Stimulated activated CD4-positive, alpha-beta T cell treated with anti-CD3 and anti-CD28 coated beads, Interleukin-1b, Interleukin-23, amount 100 ng/mL, for 48 hours (primary cell): ENCODE measurements at places on chromosomes 7 and 10.

GRCh38 chr10:24579906-24580305 is 143.8 kb downstream of the ARHGAP21 start:
- no peak for DNase-seq

- no peak for DNase-seq
These were observed 373.7 kb downstream of the PHTF2 start for GRCh38 chr7:78172267-78172757.

DNA sequence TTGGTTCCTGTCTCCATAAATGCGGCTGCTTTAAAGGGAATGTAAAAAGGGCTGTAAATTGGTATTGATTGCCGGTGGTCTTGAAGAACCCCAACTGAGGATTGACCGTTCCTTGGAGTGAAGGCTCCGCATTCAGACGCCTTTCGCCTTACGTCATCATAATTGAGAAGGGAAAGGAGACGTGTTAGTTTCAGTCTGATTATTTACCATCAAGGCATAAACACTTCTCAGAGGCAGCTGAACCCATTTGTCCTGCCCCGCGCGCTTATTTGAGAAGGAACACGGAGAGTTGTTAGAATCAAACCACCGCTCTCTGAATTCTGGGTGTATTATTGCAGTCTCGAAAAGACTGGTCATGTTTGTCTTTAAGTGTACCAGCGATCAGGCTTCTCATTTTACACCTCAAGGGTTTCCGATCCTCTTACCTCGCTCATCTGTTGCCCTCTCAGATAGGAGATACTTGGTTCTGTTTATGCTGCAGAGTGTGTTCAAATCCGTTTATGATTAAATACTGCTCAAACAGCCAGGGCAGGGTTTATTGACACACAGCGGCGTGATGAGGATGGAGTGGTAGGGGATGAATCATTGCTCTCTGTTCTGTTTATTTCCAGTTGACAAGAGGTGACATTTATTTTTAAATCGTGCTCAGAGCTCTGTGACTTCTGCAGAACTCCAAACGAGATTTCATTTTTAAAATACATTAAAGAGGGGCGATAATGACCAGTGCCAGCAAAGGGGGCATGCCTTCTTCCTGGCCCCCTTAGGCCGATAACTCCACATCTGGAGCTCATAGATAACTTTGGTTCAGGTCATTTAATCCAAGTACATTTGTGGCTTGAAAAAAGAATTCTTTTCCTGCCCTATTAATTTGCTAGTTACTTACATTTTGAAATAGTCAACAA is 30.4 kb downstream of the FOXK1 start:
- peak; percentile 19 for DNase-seq

GRCh38 chr7:33243319-33243881 is 114.0 kb downstream of the BBS9 start:
- no peak for DNase-seq

GRCh38 chr7:37768611-37769010 is 79.8 kb upstream of the NME8 start:
- no peak for DNase-seq

DNA sequence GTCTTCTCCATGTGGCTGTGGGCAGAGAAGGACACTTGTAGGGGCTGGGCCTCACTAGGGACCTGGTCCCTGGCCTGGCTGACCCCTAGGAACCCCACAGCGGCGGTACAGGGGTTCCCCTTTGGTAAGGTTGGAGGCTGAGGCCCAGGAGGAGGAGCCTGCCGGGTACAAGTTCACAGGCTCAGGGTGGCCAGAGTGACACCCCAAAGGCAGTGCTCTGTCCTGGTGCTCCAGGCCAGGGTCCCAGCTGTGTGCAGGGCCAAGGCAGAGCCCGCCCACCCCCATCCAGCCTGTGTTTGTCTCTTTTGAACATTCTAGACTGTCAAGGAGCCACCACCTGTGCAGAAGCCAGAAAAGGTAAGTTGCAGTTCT is 23.3 kb downstream of the ANTXRL start:
- no peak for DNase-seq

DNA sequence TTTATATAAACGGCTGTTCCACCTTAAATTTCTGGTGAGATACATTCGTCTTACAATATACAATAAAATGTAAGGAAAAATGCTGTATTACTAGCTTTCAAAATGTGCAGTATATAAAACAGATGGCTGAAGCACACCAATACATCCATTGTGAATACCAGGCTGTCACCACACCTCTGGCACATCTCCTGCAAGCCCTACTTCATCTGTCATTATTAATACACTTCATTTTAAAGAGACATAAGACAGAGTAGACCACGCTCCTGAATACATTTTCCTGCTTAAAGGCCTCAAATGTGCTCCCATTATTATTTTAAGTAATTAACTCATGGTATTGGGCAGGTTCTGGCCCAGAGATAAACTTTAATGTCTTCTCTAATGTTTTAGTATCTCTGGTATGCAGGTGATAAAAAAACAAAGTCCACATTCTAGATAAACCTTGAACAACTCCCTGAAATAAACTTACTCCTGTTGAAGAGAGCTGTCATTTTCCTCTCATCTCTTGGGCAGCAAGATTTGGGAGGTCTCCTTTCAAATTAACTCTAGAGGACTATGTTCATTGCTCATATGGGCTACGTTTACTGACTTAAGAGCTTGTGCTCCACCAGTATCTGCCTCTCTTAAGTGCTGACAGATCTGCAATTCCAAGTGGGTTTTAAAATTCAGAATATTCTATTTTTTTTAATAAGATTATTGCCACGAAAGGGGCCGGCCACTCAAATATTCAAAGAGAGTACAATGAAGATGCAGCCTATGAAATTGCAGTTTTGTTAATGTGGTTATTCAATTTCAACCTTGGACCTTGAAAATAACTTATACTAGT is 396.5 kb upstream of the SEMA3D start:
- no peak for DNase-seq

DNA sequence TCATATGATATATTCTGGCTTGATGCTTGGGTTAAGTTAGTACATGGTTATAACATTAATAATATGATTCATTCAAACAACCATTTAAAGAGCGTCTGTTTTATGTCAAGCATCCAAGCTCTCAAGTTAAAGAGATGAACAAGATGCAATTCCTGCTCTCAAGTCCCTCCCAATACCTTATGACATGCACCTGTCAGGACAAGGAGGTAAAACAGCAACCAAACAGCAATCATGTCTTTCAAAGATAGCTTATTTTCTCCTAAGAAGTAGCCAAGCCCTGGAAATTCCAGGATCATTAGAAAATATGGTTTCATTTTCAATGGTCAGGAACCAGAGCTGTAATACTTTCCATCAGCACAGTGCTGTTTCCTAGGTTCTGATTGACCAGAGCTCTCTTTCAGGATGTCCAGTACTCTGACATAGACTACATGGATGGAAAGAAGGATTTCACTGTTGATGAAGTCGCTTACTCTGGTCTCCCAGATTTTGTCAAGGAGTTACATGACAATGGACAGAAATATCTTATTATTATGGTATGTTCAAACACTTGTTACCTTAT is 29.0 kb downstream of the MGAM2 start:
- no peak for DNase-seq

DNA sequence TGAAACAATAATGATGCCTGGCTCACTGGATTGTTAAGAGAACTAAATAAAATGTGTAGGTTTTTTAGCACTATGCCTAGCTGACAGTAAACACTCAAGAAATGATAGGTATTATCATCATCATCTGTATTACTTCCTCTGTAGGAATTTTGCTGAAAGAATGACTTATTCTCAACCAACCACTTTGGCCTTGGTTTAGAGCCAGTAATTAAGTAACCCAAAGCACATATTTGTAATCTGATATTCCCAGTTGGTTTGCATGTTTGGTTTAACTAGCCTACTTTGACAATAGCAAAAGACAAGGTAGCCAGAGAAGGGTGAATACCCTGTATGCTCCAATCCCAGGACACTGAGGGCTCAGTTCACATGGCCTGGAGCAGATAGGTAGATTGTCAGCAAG is 34.4 kb downstream of the BCAP29 start:
- DNase-seq: no peak

- no peak for DNase-seq
These were observed 582.4 kb upstream of the FZD8 start for GRCh38 chr10:36224431-36224985.

GRCh38 chr10:128318913-128319312 is 192.7 kb upstream of the MKI67 start:
- DNase-seq: no peak

GRCh38 chr10:132615341-132616169 is 78.0 kb downstream of the INPP5A start:
- no peak for DNase-seq

DNA sequence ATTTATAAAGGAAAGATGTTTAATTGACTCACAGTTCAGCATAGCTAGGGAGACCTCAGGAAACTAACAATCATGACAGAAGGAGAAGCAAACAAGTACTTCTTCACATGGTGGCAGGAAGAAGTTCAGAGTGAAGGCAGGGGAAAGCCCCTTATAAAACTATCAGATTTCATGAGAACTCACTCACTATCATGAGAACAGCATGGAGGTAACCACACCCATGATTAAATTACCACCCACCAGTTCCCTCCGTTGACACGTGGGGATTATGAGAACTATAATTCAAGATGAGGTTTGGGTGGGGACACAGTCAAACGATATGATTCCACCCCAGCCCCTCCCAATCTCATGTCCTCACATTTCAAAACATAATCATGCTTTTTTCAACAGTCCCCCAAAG is 124.2 kb upstream of the PCGF5 start:
- DNase-seq: no peak

DNA sequence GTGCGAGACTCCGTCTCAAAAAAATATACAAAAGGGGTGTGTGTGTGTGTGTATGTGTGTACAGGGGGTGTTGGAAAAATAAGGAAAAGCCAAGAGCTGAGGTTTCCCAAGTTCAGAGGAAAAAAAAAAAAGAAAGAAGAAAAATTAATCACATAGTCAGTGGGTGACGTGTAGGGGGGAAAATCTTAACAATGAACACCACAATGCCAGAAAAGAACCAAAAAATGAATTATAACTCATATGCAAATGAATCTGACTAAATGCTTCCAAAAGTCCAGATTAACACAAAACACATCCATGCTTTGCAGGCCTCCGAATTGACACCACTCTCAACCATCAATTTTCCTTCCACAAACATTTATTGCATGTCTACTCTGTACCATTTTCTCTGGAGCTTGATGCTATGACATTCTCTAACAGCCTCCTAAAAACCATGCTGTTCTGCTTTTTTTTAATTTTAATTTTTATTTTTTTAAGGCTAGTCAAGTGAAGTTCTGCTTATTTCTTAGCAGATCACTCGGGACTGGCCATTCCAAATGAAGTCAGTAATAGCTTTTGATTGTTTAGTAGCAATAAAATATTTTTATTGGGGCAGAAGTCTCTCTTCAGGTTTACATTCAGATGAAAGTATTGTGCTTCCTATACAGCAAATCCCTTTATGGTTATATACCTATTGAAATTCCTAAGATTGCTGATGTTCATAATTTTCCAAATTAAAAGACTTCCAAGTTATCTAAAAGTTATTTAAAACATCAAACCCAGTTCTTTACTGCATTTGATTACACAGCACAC is 133.8 kb downstream of the CNOT4 start:
- DNase-seq: no peak

GRCh38 chr10:127964621-127965020 is 57.7 kb downstream of the PTPRE start:
- no peak for DNase-seq

GRCh38 chr10:17166699-17167098 is 34.8 kb downstream of the TRDMT1 start:
- DNase-seq: no peak

DNA sequence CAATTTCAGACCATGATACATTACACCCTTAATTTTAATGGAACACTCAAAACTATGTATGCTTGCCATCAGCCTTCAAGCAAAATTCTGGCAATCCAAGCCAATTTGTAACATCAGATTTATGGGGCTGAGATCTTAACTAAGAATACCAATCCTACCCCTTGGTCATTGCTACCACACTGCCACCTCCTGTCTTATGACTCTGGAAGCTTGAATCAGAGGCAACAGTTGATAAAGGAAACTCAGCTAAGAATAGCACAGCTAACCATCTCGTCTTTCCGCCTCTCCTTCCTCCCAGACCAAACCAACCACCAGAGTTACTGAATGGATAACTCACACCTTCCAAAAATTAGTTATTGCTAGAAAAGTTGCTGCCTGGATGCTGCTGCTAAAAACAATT is 7.4 kb downstream of the IGF2BP3 start:
- no peak for DNase-seq

GRCh38 chr7:151137791-151138152 is 29.7 kb downstream of the GBX1 start:
- DNase-seq: no peak

- no peak for DNase-seq
These were observed 91.4 kb upstream of the MACROH2A2 start for GRCh38 chr10:69960988-69961880.

- peak; percentile 87 for DNase-seq
These were observed 4.8 kb downstream of the EGR2 start for GRCh38 chr10:62811159-62811875.

- no peak for DNase-seq
These were observed 3.3 kb downstream of the XPNPEP1 start for GRCh38 chr10:109920016-109920415.

- DNase-seq: no peak
These were observed 6.5 kb downstream of the GNB2 start for GRCh38 chr7:100679927-100680575.

- no peak for DNase-seq
These were observed 294.7 kb downstream of the ARL4A start for GRCh38 chr7:12982178-12982577.

DNA sequence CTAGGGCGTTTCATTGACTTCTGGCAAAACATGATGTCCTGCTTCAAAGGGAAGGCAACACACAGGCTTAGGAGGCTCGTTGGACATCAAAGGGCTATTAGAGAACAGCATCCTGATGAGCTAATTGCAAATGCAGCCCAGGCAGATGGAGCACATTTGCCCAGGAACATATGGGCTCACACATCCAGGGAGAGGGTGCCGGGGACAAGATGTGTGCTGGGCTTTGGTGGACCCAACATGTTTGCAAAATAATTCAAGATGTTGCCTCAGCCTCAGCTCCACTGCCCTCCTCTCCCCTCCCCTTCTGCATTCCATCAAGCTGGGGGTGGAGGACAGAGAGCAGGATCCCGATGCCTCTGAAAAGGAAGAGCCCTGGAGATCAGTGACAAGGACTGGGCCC is 217.1 kb upstream of the ZMIZ1 start:
- DNase-seq: no peak

- DNase-seq: no peak
These were observed 281.1 kb downstream of the CDK14 start for GRCh38 chr7:90877201-90877600.

- no peak for DNase-seq
These were observed 185.3 kb upstream of the GDF10 start for GRCh38 chr10:47114680-47115186.

GRCh38 chr7:103990991-103991390 is 1.5 kb upstream of the RELN start:
- no peak for DNase-seq

GRCh38 chr10:86371691-86372090 is 5.1 kb upstream of the GRID1 start:
- no peak for DNase-seq

- DNase-seq: peak; percentile 17
These were observed 158.3 kb downstream of the TCF7L2 start for GRCh38 chr10:113108194-113108835.

DNA sequence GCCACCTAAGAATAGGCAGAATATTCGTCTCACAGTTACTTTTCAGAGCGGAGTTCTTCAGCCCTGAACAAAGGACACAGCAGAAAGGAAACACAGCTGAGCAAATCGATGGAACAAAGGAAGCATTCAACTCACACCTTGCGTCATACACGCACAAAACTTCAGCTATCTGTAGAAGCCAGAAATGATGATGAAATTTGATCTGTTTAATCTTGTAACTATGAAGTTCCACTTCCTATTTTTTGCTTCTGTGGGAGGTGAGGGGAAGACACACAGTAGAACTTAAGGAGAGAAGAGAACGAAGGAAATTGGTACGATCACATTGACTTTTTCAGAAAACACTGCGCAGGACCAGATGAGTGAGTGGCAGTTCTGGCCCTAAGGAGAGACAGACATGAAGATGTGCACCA is 26.2 kb downstream of the FAM171A1 start:
- no peak for DNase-seq
